ENCODE measurements at places on chromosomes 3 and 15. TPM values are rescaled to one million over a fixed set of nuclear protein-coding genes. Genes with fewer than 3 reads are reported as not detected.

Gene ANKRD63
- polyA plus RNA-seq: 0.18 TPM

Gene ARHGAP31
- polyA plus RNA-seq: 2.3 TPM

Gene TICRR
- 13.1 TPM for polyA plus RNA-seq

Gene LINGO1
- polyA plus RNA-seq: 114 TPM

Gene TJP1
- 32.2 TPM for polyA plus RNA-seq

Gene SLC12A8
- polyA plus RNA-seq: 16.9 TPM

Gene ZNF774
- polyA plus RNA-seq: 0.82 TPM

Gene MESP1
- polyA plus RNA-seq: 0.23 TPM

Gene CX3CR1
- polyA plus RNA-seq: 0.08 TPM
